ENCODE measurements at places on chromosomes 2 and 18.
A peak's percentile ranks its signal among the peaks of the same experiment; 100 is the strongest.

DNA sequence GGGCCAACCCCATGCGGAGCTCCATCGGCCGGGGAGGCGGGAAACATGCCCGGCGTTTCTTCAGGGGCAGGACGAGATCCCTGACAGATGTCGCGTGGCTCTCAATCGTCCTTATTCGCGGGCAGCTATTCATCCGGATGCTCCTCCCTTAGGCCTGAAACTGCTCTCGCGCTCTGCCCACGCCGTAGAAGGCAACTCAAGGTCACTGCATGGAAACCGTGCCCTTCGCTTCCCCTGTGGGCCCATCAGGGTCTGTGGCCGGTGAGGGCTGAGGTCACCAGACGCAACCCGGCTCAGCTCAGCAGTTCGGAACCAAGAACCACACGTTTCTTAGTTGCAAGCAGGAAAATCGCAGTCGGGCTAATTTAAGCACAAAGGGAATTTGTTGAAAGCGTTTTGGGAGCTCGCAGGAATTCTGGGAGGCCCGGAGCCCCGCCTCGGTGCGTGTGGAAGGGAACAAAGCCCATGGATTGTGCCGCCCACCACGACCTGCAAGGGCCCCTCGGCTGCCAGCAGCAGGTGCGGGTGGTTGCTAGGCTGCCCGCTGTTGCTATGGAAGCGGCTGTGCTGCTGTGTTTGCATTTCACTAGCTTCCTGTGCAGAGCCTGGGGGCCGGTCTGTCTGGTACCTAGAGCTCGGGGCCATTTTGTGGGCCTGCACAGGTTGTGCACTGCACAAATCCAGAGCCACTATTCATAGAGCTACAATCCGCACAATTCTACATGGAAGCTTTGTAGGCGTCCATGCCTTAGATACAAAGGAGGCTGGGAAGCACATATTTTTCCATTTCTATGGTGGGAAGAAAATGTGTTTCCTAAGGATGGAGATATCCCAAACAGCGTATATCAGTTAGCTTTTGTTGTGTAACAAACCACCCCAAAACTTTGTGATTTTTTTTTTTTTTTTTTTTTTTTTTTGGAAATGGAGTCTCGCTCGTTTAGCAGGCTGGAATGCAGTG lies 6.0 kb upstream of the ALLC start:
- DNase-seq, result peak; percentile 19

DNA sequence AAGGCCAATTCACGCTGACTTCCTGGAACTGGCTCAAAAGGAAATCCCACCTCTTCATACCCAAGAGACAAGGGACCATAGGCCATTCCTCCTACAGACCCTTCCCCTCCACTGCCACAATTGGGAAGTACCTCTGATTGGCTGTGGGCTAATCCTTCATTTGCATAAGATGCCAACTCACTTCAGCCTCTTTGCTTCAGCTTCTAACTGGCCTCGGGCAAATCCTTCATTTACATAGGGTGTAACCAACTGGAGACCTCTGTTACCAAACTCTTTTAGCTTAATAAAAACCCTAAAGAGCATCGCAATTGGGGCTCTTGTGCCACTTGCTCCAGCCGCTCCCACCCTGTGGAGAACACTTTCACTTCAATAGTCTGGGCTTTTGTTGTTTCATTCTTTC lies 38.2 kb downstream of the MC2R start:
- no peak for DNase-seq

DNA sequence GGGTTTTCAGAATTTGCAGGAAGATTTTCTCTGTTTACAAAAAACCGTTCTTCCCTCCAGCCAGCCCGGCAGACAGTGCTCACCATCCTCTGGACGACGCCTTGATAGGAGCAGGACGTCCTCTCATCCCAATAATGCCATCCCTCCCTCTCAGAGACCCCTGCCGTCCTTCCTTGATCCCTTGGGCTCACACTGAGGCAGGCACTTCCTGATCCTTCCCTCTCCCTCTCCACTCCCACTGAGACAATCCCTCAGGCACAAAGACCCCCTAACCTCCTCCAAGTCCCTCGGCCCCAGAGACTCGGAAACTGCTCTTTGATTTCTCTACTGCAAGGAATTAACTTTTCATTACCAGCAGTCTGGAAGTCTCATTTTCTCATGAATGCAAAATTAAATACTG lies 42.5 kb downstream of the PAX3 start:
- DNase-seq, result no peak

GRCh38 chr2:27249891-27250651 lies 12.8 kb downstream of the SLC30A3 start:
- DNase-seq, result no peak

- DNase-seq, result no peak
These were observed 409.2 kb upstream of the HS6ST1 start for GRCh38 chr2:128727914-128728313.

DNA sequence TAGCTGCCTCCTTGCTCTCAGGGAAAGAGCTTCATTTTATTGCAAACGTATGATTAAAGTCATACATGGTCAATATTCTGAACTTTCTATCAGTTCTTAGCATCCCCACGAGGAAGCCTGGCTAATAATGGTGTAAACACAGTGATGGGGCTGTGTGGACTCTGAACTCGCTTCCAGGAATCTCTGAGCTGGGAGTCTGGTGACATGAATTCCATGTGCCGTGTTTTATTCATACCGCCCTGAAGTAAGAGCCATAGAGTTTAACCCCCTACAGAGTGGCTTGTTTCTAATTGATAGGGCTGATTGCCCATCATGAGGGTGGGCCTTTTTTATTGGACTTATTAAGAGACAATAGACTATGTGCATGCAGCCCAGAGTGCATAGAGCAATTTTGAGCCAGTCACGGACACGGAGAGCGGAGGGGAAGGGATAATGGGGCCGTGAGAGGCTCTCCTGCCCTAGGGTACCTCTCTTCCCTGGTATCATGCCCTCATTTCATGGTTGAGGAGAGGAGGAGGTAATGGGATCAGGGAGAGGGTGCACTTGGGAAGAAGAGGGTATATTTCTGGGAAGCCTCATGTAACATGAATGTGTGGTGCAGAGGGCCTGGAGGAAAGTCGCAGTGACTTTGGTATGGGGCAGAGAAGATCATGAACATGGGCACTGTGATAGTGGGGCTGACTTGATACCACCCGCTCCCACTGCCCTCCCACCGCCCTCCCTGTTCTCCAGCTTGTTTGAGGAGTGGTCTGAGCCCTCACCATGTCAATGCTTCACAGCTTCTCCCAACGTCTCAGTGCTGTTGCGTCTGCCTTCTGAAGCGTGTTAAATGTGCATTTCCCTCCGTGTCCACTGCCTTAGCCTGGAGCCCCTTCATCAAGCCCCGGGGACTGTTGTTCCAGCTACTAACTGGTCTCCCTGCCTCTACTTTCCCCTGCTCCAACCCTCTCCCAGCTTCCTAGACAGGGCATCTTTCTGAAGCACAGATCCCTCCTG lies 73.2 kb downstream of the IL1R2 start:
- DNase-seq, result no peak

DNA sequence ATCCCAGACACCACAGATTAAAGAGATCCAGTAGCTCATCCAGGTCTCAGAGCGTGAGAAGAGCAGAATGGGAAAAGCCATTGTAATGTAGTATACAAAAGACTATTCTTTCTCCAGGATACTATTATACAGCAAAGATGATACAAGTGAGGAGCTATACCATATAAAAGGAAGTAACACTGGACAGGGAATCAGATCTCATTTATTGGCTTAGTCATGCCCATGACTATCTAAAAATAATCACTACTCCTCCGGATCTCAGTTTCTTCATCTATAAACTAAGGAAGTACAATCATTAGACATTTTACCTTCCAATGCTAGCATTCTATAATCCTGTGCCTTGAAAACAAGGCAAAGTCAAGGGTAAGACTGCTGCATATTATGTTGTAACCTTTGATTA lies 19.4 kb downstream of the KRCC1 start:
- DNase-seq, result no peak

Data from stimulated activated CD8-positive, alpha-beta memory T cell treated with anti-CD3 and anti-CD28 coated beads, Interleukin-12 subunit alpha, Interleukin-12 subunit beta, amount 100 ng/mL, for 4 hours (primary cell).